Ammon's horn (tissue), 1 donor: ENCODE measurements at places on chromosomes 16 and 17.

GRCh38 chr16:4290236-4290830 lies 17.5 kb upstream of the TFAP4 start:
- DNase-seq, result no peak

- no peak for DNase-seq
Observed at GRCh38 chr17:6749519-6749918, 6.3 kb upstream of the XAF1 start.

GRCh38 chr17:34706029-34706428 lies 126.6 kb downstream of the TMEM132E start:
- DNase-seq, result no peak

GRCh38 chr17:81722184-81723120 lies 10.4 kb downstream of the SLC25A10 start:
- no peak for DNase-seq

DNA sequence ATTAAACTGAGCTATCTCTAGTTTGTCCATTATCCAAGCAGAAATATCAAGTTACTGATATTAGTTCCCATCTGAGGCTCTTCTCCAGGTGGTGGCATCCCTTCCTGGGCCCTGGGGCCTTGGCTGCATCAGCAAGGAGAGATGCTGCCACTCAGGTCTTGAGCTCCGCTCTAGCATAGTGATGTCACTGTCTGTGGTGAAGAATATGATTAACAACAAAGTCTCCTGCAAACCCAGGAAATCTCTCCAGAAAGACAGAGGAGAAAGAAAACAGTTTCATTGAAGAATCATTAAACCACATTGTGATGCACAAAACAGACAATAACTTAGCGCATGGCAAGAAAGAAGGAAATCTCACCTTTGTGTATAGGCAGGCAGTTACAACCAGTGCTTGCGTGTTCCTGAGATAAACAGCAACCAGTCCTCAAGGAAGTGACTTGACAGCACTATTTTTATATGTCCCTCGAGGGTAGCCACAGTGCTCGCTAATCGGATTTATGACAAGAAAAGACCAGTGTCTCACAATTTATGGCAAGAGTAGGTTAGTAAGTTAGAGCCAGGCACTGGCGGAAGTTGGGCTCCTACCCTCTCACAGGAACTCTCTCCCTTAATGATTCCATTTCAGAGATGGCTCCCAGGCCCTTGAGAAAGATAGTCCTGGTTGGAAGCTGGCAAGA lies 151.1 kb downstream of the AHSP start:
- DNase-seq, result no peak

DNA sequence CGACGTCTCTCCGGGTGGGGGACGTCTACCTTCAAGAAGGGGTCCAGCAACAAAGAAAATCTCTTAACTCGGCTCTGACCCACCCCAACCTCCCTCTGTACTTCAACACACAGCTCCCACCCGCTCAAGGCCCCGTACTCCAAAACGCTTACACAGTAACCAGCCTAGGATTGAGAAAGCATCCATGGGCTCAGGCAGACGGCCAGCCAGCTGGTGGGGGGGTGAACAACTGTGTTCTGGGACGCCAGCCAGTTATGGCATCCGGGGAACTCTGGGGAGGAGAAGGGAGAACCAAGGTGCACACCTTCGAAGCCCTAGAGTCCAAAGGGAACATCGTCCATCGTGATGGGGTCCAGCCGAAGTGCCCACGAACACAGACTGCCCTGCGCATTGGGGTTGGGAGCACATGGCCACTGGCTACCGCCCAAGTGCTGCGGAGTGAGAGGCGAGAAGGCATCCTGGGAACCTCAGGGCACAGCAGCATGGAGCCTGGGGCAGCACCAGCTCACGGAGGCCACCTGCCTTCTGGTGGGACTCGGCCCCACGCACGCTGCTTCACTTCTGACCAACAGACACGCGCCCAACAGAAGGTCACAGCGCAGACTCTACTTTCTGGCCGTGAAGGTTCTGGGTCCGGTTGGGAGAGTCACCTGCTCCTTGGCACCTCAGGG lies 14.3 kb downstream of the SLC16A3 start:
- peak; percentile 89 for DNase-seq

DNA sequence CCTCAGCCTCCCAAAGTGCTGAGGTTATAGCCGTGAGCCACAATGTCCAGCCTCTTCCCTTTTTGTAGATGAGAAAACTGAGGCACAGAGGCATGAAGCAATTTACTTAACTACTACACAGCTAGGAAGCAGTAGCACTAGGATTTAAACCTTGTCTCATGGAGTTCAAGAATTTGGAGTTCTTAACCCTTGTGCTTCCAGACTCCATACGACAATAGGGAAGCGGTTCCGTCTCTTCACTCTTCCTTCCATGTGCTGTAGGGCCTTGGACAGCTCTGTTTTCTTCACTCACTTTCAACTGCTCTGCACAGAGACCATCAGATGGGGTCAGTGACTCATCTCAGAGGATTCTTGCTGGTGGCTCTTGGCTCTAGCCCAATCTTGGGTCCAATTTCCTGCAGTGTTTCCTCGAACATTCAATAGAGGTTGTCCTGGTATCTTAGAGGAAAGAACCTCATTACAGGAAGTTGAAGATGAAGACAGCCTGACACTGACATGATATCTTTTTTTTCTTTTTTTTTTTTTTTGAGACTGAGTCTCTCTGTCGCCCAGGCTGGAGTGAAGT lies 19.3 kb downstream of the ITGAL start:
- no peak for DNase-seq

DNA sequence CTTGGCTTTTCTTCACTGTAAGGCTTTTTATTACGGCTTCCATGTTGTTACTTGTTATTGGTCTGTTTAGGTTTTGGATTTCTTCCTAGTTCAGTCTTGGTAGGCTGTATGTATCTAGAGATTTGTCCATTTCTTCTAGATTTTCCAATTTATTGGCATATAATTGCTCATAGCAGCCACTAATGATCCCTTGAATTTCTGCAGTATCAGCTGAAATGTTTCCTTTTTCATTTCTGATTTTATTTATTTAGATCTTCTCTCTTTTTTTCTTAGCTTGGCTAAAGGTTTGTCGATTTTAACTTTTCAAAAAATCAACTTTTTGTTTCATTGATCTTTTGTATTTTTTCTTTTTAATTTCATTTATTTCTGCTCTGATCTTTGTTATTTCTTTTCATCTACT lies 18.5 kb downstream of the NLRP1 start:
- no peak for DNase-seq

- DNase-seq, result peak; percentile 61
Observed at GRCh38 chr16:88424587-88425235, 28.4 kb upstream of the ZFPM1 start.

GRCh38 chr17:80160536-80160935 lies 9.3 kb upstream of the CARD14 start:
- DNase-seq, result no peak

DNA sequence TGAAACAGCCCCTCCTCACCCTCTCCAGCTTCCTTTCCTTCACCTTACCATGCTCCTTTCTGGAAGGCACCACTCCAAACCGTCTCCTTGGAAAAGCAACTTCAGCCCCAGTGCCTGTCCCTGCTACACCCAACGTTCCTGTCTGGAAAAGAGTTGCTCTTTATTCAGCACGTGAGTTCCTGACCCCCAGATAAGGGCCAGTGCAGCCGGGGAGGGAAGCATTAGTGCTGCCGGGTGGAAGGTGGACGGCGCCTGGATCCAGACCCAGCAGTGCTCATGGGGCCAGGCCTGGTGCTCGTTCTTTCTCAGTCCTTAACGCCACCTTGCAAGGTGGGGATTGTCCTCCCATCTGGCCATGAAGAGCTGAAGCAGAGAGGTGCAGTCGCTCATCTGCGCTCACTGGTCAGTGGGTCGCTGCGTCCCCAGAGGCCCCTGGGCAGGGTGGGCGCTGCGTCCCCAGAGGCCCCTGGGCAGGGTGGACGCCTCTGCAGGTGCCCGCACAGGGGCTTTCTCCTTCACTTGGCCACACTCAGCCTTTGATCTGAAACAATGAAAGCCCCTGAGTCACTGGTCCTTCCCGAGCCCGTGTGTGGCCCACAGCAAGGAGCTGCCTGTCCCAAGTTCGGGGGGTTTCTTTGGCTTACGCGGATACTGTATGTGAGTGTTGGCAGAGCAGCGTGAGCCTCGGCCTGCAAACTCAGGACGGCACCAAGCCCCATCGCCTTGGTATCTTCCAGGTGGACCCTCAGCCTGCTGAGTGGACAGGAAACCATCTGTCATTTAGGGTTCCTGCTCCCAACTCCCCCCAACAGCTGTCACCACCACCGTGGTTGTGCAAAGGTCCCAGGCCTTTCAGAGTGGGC lies 117.1 kb downstream of the SEC14L1 start:
- no peak for DNase-seq

- DNase-seq, result no peak
Observed at GRCh38 chr16:84320511-84320910, 25.8 kb downstream of the WFDC1 start.

DNA sequence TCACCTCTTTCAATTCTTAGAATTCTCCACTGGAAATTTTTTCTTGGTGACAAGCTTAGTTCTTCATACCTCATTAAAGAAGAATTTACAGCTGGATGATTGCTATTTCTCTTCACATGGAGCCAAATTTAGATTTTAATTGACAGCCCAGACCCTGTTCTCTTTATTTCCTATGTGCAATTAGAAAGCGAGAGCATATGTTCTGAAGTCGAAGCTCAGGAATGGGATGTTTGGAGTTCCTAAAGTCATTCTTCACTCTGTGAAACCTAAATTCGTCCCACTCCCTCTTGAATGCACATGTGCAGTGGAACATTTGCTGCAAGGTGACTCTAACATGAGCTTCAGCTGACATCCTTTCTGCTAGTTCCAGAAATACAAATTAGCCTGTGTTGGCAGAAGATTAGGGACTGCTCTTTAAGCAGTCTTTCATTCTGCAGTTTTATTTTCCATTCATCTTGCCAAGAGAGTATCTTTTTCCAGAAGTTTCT lies 129.3 kb upstream of the KCNJ16 start:
- DNase-seq, result peak; percentile 8

GRCh38 chr17:49523196-49523595 lies 28.1 kb downstream of the NGFR start:
- DNase-seq, result no peak

DNA sequence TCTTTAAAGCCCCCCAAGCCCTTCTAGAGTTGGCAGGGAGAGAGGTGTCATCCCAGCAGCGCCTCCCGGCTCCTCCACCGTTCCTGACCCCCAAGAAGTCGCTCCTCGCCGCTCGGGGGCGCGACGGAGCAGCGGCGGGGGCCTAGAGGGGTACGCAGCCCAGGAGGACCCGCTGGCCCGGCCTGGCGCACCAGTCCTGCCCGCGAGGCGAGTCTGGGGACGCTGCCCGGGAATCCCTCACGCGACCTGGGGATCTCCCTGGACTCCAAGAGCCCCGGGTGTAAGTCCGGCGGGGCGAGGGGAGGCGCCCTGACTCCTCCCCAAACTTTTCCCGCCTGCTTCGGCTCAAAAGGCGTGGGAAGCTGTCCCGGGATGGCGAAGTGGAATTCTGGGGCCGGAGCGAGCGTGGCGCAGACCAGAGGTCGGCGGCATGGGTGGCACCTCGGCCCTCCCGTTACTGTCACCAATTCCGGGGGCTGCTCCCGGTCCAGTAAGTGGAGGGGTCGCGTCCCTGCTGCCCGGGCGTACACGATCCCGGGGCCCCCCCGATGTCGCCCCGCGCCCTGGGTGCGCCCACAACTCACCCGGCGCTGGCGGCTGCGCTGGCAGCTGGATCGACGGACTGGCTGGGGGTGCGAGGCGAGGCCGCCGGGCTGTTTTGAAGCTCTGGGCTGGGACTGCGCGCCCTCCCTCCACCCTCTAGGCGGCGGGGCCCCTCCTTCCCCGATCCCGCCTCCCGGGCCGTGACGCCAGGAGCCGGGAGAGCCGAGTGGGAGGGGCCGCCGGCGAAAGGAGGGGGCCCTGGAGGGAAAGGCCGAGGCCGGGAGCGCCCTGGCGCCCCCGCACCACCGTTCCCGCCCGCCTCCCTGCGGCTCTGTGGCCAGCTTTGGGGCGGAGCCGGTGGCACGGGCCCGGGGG lies at the start of gene EMP2:
EMP2 (minus strand) TSS at position 634 of the 918 bp plus-strand sequence. CDS start 32,981 bp downstream, outside the sequence.
- peak; percentile 54 for DNase-seq

DNA sequence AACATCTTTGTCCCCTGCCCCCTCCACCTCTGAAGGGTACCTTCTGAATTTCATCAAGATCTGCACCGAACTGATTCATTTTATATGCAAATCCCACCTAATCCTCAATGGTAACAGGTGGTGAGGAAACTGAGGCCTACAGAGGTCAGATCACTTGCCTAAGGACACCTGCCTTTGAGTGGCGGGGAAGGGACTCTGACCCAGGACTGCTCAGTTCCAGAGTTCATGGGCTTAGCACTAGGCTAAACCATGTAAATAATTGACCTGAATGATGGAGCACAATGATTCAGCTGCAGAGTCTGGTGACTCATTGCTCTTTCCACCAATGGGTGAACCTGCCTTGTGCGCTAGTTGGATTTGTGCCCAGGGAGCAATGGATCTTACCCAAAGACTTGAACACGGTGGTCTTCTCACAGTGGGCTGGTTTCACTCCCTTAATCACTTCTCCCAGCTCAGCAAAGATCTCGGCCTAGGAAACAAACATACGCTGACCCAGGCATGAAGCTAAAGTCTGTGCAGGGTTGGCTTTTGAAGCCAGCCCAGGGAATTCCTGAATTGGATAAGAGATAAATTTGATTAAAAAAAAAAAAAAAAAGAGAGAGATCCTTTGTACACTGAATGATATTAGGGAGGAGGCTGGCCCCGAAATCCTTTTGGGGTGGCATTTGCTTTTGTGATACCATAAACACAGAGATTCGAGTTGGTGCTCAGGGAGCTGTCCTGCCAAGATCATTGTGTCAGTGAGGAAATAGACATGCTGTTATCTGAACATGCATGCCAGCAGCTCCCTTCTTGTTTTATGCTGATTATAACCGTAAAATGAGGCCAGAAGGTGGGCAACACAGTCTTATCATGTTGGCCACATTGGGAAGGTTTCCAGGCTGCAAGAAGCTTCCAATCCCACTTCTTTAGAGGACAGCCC lies 17.0 kb downstream of the CRYM start:
- no peak for DNase-seq

DNA sequence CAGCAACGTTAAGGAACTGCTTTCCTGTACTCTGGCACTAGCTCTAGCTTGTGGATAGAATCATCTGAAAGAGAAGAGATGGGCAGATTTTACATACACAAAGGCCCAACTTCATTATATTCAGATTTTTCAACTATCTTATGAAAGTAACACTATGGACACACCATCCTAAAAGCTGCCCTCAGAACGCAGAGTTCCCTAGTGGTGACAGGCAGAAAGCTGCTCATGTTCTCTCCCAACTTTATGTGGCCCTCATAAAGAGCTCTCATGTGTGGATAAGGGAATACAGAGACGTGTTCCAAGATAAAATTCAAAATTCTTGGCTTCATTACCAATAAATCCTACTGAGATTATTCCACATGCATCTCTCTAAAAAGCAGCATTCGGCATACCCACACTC lies 1.5 kb downstream of the CFAP20 start:
- no peak for DNase-seq
